Vein endothelial cell (primary cell): ENCODE measurements at places on chromosomes 5 and 9. TPM values are rescaled to one million over a fixed set of nuclear protein-coding genes. Genes with fewer than 3 reads are reported as not detected.

The CYSTM1 gene
- total RNA-seq: 27.4 and 30.7 TPM in 2 replicates

The CCL27 gene
- total RNA-seq: not detected in 2 replicates

The UBE2QL1 gene
- 0.10 TPM in 1 of 2 replicates, not detected in the other for total RNA-seq

The CYLC2 gene
- not detected in 2 replicates for total RNA-seq

The PCDHB13 gene
- total RNA-seq: 1.3 and 2.6 TPM in 2 replicates

The VDAC1 gene
- 342 and 347 TPM in 2 replicates for total RNA-seq

The ARHGEF37 gene
- total RNA-seq: 11.0 and 16.7 TPM in 2 replicates

The PALM2AKAP2 gene
- under 0.01 and 0.29 TPM in 2 replicates for total RNA-seq

The GADD45G gene
- not detected in 2 replicates for total RNA-seq

The GZMA gene
- 0.33 TPM in 1 of 2 replicates, not detected in the other for total RNA-seq

The SPATA31D4 gene
- not detected in 2 replicates for total RNA-seq

The RPL37 gene
- total RNA-seq: 137 and 204 TPM in 2 replicates

The CTXN3 gene
- total RNA-seq: not detected in 2 replicates

The PRRX2 gene
- 0.38 TPM in 1 of 2 replicates, not detected in the other for total RNA-seq

The INIP gene
- total RNA-seq: 17.6 and 25.9 TPM in 2 replicates

The ENTPD2 gene
- total RNA-seq: not detected in 2 replicates

The TMC1 gene
- total RNA-seq: 0.33 and 0.67 TPM in 2 replicates

The MOB3B gene
- 0.48 and 0.65 TPM in 2 replicates for total RNA-seq

The PCA3 gene
- 0.29 and 0.33 TPM in 2 replicates for total RNA-seq

The OR1Q1 gene
- total RNA-seq: not detected in 2 replicates

The CBY3 gene
- not detected in 2 replicates for total RNA-seq

The INSL6 gene
- total RNA-seq: not detected in 2 replicates

The ANKRD55 gene
- total RNA-seq: 2.6 and 16.7 TPM in 2 replicates

The FST gene
- 1.9 and 6.9 TPM in 2 replicates for total RNA-seq

The ARAP3 gene
- total RNA-seq: 45.8 and 84.3 TPM in 2 replicates

The OSMR gene
- total RNA-seq: 10.7 and 14.7 TPM in 2 replicates

The OBP2B gene
- total RNA-seq: not detected in 2 replicates

The PLAA gene
- 42.8 and 43.1 TPM in 2 replicates for total RNA-seq

The GNG10 gene
- 54.5 and 69.5 TPM in 2 replicates for total RNA-seq

The VCAN gene
- 10.4 and 26.8 TPM in 2 replicates for total RNA-seq

The ARL14EPL gene
- 0.33 and 0.67 TPM in 2 replicates for total RNA-seq

The C9orf50 gene
- total RNA-seq: not detected in 2 replicates

The CATSPER3 gene
- under 0.01 TPM in 1 of 2 replicates, not detected in the other for total RNA-seq

The PAPPA gene
- 0.33 and 0.38 TPM in 2 replicates for total RNA-seq

The SEC16A gene
- total RNA-seq: 45.2 and 54.9 TPM in 2 replicates

The HTR1A gene
- total RNA-seq: not detected in 2 replicates

The RNF183 gene
- total RNA-seq: not detected in 2 replicates

The PDE8B gene
- 0.10 TPM in 1 of 2 replicates, not detected in the other for total RNA-seq

The CYSRT1 gene
- 0.65 and 0.67 TPM in 2 replicates for total RNA-seq

The SFXN1 gene
- total RNA-seq: 86.6 and 133 TPM in 2 replicates

The OTULINL gene
- total RNA-seq: under 0.01 and 0.19 TPM in 2 replicates

The FAM221B gene
- not detected in 2 replicates for total RNA-seq

The BASP1 gene
- total RNA-seq: 19.2 and 31.7 TPM in 2 replicates
